Globus pallidus (tissue), 1 donor: ENCODE measurements at places on chromosomes 13 and 19.

- no peak for DNase-seq
These were observed 60.7 kb downstream of the ZNF429 start for GRCh38 chr19:21566073-21566472.

DNA sequence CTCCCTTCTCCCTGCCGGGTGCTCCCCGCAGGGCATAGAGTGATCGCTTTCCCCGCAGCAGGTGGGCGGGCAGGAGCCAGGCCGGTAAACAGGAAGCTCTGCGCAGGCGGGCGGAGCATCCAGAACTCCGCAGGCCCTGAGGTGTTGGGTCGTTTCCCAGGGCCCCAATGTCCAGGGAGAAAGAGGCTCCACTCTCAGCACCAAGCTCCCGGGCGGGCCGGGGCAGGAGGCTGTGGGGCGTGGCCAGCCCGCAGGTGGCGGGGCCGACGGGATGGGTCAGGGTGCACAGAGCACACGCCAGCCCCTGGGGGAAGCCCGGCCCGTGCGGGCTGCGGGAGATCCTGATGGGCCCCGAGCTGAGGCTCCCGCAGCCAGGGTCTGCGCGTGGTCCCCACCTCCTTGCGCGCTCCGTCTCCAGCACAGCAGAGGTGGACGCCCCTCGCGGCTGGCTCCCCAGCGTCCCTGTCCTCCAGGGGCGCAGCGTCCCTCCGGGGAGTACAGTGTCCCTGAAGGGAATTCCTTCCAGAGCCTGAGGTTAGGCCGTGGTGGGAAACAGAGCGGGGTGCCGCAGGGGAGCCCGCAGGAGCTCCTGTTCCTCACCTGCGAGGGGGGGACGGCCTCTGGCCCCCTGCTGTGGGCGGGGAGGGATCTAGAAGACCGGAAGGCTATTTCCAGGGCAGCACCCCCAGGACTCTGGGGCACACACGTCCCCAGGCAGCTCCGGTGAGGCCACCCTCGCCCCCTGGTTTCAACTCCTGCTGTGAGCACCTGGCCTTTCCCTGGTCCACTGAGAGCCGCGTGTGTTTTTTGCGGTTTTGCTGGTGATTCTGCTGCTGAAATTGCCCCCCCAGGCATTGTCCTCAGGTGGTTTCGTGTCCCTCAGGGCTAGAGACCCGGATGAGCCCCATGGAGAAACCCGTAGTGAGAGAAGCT, 12.2 kb downstream of the PIP5K1C start:
- DNase-seq, result no peak

- no peak for DNase-seq
These were observed 19.7 kb upstream of the CEACAM3 start for GRCh38 chr19:41776700-41777099.

- no peak for DNase-seq
These were observed 18.4 kb downstream of the NUMBL start for GRCh38 chr19:40672038-40672437.

GRCh38 chr13:52980695-52981094, 47.9 kb upstream of the OLFM4 start:
- no peak for DNase-seq

DNA sequence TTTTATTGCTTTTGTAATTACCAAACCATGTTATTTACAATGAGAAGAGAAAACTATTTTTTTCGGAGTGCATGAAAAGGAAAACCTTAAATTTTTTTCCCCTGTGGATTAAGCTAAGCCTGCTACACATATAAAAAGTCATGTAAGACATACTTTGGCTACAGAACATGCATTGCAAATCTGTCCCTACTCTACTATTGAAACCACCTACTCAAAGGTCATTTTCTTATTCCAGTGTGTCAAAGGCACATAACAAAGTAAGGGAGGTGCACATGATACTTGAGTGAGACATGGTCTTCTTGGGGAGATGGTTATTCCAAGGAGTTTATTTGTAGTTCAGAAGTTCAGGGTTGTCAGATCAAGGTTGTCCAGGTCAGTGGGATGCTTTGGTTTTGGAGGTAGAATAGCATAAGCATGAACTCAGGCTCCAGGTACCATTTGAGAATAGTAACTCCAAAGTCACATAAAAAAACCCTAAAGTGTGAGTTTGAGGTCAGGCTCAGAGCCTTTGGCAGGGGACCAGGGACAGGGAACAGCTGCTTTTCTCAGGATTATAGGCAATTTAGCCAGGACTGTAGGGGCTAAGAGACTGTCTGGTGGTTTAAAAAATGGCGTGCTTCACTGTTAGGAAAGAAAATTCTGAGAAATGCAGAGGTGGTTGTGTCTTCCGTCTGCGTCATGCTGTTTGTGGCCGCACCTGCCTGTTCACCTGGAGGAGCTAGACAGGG, 15.4 kb downstream of the FARP1 start:
- DNase-seq, result no peak
